T-helper 1 cell (primary cell): ENCODE measurements at places on chromosomes 1 and 21.

- no peak for DNase-seq
Observed at GRCh38 chr1:27607239-27607804, 3.4 kb upstream of the AHDC1 start.

DNA sequence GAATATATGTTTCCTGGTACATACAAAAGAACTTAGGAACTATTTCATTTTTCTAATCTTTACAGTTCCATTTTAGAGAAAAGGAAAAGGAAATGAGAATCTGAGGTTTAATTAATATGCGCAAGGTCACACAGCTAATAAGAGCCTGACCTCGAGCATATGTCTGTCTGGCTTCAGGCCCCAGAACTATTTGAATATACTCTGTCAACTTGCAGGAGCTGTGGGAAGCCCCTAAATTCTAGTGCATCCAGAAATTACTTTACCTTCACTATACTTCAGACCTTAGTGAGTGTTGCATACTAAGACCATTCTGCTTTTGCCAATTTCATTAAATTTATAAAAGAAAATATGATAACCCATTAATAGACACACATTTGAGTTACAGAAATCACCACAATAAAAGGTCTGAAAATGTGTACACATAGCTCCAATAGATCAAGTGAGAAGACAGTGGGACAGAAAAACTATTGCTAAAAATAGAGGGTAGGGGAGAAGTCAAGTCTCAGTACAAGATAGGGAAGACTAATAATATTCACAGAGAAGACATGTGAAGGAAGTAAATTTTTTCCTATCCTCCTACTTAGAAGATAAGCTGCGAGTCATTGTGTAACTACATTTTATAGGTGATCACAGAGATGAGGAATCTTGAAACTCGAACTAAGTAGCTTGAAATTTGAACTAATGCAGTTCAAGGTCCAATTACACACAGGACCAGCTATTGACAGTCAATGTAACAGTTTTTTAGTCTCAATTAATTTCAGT, 3.8 kb downstream of the RGS13 start:
- no peak for DNase-seq

DNA sequence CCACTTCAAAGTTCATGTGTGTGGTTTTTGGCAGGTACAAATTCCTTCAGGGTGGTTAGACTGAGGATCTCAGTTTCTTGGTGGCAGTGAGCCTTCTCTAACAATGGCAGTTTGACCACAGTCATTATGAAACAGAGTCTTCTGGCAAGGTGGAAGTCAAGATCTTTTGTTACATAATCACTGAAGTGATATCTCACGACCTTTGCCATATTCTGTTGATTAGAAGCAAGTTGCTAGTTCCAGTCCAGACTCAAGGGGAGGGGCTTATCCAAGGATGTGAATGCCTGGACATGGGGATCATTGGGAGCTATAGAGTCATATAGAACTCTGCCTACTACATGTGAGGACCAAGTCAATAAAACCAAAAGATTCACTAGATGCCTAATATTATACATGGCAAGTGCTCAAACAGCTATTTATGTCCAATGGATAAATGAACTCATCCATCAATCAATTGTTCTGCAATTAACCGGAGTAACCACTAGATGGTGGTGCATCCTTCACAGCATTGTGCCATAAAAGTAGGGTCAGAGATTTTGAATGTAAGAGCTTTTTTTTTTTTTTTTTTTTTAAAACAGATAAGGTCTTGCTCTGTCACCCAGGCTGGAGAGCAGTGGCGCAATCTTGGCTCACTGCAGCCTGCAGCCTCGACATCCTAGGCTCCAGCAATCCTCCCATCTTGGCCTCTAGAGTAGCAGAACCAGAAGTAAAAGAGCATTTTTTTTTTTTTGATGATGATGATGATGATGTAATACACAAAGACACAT, 131.9 kb downstream of the CRB1 start:
- peak; percentile 50 for DNase-seq

GRCh38 chr1:243447844-243448243, 192.0 kb downstream of the SDCCAG8 start:
- no peak for DNase-seq

DNA sequence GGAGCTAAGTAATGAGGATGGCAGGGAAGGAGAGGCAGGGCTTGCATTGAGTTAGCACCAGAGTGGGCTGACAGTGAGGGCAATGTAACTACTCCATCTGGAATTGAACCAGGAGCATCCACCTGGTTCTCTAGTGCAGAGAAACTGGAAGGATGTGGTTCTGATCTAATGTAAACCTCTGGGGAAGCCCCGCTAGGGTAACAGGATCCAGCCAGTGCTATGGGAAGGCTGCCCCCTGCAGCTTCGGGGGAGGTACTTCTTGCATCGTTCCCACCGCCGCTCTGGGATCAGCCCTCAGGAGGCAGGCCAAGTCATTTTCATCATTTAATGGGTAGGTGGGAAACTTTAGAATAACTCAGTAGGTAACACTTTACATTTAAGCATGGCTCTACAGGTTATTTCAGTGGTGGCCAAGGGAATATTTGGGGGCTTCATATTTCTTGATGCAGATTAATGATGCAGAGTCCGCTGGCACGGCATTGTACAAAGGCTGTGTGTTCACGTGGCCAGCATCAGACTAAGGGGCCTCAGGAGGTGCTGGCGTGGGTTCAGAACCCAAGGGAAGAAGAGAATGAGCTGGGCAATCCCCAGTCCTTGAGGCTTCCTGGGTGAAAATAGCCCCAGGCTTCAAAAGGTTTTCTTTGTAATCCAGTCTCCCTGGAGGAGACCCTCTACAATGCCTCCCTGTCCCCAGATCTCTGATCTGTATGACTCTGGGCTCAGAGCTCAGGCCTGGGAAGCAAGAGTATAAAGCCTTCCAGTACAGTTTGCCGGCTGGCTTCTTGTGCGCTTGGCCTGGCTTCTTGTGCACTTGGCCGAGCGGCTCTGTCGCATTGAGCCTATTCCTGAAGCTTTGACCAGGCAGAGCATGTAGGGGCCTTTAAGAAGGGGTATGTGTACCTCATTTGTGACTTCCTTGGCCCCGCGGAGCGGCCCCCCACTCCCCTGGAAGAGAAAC, 26.4 kb upstream of the KAZN start:
- DNase-seq: no peak

GRCh38 chr1:14460173-14460572, 138.3 kb upstream of the KAZN start:
- no peak for DNase-seq

- DNase-seq: no peak
Observed at GRCh38 chr1:185789501-185790193, 55.5 kb downstream of the HMCN1 start.

DNA sequence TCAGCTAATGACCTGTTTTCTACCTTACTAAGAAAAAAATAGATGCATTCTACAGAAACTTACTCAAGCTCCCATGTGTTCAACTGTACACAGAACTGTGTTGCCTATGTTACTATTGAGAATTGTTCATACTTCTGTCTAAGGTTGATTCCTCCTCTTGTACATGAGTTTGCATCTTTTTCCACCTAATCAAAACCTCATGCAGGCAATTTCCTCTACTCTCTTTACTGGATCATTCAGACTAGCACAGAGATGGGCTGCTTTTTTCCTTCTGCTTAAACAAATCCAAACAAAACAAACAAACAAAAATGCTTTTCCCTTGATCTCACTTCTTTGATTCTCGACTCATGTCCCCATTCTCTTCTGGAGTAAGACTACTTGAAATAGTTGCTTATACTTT, 58.8 kb upstream of the PTGFR start:
- no peak for DNase-seq

DNA sequence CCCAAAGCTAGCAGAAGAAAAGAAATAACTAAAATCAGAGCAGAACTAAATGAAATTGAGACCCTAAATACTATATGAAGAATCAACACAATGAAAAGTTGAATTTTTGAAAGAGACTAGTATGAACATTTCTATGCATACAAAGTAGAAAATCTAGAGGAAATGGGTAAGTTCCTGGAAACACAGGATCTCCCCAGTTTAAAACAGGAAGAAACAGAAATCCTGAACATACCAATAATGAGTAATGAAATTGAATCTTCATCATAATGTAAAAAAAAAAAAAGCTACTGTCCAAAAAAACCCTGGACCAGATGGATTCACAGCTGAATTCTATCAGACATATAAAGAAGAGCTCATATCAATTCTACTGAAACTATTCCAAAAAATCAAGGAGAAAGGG, 233.5 kb downstream of the PLPP3 start:
- no peak for DNase-seq

DNA sequence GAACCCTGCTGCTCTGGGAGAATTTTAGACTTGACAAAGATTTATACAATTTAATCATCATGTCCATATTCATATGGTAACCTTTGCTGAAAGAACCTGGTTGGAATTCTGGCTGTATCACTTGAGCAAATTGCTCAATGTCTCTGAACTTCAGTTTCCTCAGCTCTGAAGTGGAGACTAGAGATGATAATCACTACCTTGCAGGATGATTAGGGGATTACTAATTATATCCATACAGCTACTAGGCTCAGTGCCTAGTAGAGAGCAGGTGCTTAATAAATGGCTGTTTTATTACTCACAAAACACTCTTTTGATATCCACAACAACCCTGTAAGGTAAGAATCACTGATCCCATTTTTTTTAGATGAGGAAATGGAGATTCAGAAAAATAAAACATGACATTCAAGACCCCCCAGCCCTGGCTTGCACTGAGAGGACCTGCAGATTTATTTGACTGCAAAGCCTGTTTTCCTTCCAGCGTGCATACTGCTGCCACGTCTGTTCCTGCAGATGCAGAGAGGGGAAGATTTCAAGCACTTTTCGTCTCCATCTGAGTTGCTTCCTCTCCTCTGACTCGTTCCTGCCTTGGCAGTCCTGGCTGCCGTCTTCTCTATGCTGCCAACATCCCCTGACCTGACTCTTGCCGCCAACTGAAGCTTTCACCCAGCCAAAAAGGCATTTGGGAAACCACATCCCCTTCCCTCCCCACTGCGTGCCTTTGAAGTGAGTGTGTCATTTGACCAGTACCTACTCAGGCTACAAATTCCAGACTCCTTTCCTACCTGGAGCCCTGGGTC, 203.0 kb downstream of the PLPP3 start:
- no peak for DNase-seq

GRCh38 chr1:180544050-180544449, 14.7 kb upstream of the OVAAL start:
- DNase-seq: no peak

DNA sequence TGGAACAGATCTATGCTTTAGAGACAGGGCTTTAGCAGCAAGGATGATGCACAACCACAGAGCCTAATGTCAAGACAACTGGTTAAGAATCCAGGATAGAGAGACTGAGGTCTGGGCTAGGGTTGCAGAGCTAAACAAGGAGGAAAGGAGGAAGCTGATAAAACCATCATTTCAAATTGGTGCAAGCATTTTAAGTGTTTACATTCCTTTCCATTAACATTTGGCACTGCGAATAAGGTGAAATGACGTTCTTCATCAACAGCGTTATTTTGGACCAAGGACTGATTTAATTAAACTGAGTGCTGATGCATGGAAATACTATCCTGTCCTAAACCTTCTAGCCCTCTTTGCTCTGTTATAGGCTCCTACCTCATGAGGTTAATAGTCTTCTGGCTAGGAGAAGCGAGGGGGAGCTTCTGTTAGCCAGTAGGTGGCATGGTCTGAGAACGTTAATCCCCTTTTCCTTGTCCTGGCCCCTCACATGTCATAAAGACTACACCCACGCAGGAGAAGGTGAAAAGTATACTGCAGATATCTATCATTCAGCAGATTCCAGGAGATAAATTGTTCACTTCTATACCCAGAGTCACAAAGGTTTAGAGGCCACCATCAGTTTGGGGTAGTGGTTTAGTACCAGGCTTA, 7.6 kb upstream of the C1orf21 start:
- no peak for DNase-seq

DNA sequence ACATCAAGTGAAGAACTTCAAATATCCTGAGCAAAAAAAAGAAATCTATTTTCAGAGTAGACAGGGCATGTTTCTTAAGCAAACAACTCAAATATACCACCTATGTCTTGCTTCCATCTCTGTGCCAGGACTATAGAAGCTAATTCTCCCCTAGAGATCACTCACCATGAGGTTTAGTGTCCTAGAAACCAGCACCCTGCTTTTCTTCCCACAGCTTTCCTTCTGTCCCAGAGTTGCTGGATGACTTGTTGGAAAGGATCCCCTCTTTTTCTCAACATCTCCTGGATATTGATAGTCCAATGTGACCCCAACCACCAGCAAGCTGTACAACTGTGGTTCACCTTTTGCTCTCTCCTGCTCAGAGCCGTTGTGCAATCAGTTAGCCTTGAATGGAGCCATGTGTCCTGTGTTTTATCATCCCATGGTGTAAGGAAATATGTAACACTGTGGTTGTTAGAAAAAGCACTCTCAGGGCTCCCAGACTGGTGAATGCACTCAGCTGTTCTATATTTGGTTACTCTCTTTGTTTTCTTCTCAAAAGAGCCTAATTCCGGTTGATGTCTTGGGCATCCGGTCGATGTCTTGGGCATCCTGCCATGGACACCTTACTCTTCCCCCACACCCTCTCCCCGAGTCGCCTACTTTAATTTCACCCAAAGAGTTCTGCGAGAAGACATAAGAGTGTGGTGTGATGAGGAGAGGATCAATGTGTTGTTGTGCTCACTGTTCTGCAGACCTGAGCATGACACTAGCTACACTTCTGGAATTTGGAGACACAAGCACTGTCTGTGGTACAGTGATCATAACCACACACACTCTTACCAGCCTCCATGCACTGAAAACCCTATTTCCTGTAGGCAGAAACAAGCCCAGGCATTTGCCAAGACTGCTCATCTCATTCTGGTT, 1.7 kb downstream of the TNFSF4 start:
- no peak for DNase-seq

DNA sequence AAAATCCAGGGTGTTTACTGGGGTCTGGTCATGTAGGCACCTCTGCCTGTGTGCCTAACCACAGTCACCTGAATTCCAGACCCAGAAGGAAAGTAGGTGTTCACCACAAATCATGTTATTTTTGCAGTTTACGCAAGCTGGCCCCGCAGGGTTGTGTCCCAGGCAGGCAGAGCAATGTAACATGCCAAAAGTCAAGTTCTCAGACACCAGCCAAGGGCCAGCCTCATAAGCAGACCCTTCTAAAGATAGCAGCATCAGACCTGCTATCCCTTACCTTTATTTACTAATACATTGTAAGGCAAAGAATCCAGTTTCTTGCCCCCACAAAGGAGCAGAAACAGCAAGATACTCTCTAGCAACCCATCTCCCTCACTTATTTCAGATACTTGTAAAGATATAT, 83.0 kb downstream of the GPR161 start:
- DNase-seq: no peak

DNA sequence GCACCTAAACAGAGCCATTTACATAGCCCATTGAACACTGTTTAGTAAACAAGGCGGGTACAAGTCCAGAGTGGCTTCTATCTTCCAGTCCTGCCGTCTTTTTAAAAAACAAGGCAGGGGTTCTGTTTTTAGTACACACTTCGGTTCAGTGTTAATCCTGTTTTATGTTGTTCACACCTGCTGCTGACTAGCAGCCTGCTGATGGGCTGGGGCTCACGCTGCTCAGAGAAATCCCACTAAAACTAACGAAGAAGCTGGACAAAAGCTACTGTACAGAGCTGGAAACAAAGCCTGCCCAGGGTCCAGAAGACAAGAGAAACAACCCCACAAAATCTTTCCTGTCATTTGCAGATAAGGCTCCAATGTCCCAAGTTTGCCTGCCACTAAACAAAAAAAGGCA, 13.2 kb downstream of the ESRRG start:
- no peak for DNase-seq

- DNase-seq: no peak
Observed at GRCh38 chr1:192476802-192477298, 98.7 kb upstream of the RGS1 start.

GRCh38 chr1:94926126-94926914, 590 bp downstream of the CNN3 start:
- DNase-seq: no peak

- DNase-seq: no peak
Observed at GRCh38 chr1:61956784-61957183, 214.5 kb downstream of the PATJ start.
